Left ventricle myocardium superior (tissue), 1 donor: ENCODE measurements at places on chromosomes 3 and 15.

DNA sequence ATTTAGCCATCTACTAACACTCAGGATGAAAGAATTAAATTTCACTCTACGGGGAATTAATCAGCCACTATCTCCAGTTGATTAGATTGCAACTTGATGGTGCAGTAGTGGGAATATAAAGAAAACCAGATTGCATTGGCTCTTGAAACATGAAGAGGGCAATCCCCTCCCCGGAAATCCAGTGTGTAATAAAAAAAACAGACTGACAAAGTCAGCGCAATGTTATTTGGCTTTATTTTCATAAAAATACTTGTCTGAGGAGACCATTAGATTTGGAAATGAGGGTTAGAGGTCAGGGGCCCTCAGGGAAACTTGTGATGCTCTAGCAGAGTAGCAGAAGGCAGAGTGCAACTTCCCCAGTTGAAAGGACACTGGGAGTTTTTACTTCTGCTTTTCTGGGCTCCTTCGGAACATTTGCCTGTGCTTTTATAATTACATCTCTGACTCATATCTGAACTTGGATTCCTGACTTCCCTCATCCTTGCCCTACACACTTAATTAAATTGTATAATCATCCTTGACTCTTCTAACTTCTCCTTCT, 326.8 kb downstream of the TUSC7 start:
- no peak for DNase-seq

GRCh38 chr3:14465425-14465824, 63.0 kb downstream of the SLC6A6 start:
- DNase-seq, result no peak

DNA sequence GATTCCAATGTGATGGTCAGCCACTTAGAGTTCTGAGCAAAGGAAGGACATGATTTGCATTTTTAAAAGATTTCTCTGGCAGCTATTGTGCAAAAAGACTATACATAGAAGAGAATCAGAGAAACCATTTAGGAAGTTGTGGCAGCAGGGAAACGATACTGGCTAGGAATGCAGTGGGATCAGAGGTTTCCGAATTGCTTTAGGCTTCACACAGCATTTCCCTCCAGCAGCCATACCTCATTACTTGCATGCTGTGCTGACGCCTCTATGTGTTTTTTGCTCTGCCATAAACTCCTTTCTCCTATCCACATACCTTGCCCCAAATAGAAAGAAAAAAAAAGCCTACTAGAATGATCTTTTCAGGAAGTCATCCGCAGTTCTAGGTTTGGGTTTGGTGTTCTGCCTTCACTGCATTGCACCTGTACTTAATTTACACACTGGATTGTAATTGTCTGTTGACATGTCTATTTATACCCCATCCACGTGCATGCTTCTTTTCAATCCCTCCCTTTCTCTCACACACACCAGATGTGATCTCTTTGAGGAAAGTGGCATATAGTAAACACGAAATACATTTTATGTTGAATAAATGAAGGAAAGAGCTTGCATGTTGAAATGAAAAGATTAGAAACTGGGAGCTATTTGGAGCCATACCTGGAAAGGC, 860.3 kb upstream of the SEMA6D start:
- DNase-seq, result no peak

- DNase-seq, result peak; percentile 93
Measured at GRCh38 chr3:138347960-138348753, at the start of gene MRAS. TSS of gene MRAS (plus strand) at chr3:138348579. CDS start at chr3:138372884, 24,305 bp downstream.

DNA sequence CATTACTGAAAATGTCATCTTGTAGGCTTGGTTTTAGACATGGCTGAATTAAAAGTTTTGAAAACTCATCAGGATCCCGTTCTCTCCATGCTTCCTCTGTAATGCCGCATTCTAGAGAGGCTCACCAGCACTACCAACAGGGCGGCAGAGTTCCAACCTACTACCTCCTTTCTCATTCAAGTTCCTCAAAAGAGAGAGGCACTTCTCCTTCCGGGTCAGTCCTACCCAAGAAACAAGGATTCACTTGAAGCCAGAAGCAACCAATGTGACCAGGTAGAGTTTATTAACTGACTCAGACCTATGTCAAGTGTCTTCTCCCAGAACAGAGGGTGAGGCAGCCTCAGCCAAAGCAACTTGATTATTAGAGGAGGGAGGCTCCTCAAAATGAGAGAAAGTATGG, 59.8 kb upstream of the GYG1 start:
- no peak for DNase-seq

- DNase-seq, result no peak
Measured at GRCh38 chr3:184339001-184339400, 1.6 kb downstream of the FAM131A start.

DNA sequence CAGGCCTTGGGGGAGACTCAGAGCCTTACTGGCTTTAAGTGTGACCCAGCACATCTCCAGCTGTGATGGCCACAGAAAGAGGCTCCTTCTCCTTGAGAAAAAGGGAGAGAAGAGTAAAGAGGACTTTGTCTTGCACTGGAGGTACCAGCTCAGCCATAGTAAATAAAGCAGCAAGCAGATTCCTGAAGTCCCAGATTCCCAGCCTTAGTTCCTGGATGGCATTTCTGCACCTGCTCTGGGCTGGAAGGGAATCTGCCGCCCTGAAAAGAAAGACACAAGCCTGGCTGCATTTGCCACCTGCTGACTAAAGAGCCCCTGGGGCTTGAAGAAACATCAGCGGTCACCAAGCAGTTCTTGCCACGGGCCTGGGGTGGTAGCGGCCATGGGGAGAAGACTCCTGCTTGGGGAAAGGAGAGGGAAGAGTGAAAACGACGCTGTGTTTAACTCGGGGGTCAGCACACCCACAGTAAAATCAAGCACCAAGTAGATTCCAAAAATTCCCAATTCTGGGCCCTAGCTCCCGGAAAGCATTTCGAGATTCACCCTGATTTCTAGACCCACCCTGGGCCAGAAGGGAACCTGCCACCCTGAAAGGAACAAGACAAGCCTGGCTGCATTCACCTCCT, 24.2 kb upstream of the TNK2 start:
- DNase-seq, result no peak

GRCh38 chr3:27176256-27176655, 192.9 kb downstream of the NEK10 start:
- DNase-seq, result no peak

DNA sequence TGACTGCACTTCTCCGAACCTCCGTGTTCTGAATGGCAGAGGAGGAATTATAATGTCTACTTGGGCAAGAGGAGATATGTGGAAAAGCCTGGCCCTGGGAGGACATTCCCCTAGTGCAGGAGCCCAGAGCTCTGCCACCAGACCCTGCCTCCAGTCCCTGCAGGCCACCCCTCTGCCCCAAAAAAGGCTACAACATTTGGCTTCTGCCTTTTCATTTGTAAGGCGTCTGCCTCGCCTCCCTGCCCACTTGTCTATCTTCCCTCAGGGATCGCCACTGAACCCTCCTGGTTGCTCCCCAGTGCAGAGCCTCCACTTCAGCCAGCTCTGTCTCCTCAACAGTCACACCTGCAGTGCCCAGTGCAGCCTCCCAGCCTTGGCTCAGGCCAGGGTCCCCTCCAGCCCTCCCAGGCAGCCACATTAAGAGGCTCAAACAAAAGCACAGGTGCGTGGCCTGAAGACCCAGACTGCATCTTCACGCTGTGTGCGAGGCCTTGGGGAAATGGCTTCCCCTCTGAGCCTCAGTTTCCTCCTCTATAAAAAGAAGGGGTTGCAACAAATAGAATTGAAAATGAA, 125.9 kb upstream of the SMAD3 start:
- no peak for DNase-seq

- no peak for DNase-seq
Measured at GRCh38 chr3:109114746-109115145, 3.2 kb downstream of the MORC1 start.

- DNase-seq, result no peak
Measured at GRCh38 chr3:57268416-57268815, 24.1 kb downstream of the ASB14 start.
